ENCODE measurements at places on chromosomes 12 and 14. TPM values are rescaled to one million over a fixed set of nuclear protein-coding genes. Genes with fewer than 3 reads are reported as not detected.

KRT6B gene
- total RNA-seq = 0.46 TPM

- no peak for DNase-seq
Observed at GRCh38 chr14:52303236-52303635, 10.9 kb upstream of the PTGER2 start.

GRCh38 chr12:32896432-32897280, at the start of gene PKP2:
Gene PKP2, minus strand, starts transcription at chr12:32896777. Its CDS starts 46 bp downstream, at chr12:32896731.
- no peak for DNase-seq

DNA sequence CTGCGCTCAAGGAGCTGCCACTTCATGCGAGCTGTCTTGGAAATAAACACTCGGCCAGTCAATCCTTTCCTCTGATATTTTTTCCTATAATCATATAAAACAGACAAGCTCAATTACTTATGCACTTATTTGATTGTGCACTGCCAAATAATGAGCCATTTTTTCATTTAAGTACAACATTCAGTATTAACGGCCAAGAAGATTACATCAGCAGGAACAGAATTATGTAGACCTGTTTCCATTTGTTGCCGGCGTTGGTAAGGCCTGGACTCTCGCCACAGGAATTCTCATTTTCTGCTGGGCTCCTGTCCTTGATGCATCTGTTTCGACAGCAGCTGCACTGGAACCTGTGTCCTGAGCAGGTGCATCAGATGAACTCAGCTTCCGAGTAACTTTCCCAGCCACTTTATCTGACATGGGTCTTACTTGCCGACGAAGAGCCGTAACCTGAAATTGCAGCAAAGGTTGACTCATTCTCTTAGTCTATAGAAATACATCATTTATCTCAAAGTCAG, 110.2 kb downstream of the KIF21A start:
- DNase-seq = no peak

SLC38A4 gene
- not detected for total RNA-seq

ABCC9 gene
- 37.9 TPM for total RNA-seq

LARP4 gene
- total RNA-seq = 48.5 TPM

- no peak for DNase-seq
Observed at GRCh38 chr14:95302667-95303506, 16.8 kb downstream of the CLMN start.

DNA sequence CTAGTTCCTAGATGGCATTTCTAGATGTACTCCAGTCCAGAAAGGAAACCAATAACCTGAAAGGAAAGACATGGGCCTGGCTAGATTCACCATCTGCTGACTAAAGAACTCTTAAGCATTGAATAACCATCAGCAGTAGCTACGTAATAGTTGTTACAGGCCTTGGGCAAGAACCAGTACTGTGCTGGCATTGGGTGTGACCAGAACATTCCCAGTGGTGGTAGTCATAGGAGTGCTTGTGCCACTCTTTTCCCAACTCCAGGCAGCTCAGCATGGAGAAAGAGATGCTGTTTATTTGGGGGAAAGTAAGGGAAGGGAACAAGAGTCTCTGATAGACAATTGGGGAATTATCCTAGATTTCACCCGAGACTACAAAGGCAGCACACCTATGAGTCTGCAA, 333.3 kb downstream of the SLC16A7 start:
- no peak for DNase-seq

VAMP1 gene
- total RNA-seq = 5.6 TPM

ESPL1 gene
- 0.63 TPM for total RNA-seq

- no peak for DNase-seq
Observed at GRCh38 chr12:70838127-70838526, 82.4 kb downstream of the PTPRR start.

Data from omental fat pad (tissue), 4 donors.